ENCODE measurements at places on chromosomes 11 and 22.

DNA sequence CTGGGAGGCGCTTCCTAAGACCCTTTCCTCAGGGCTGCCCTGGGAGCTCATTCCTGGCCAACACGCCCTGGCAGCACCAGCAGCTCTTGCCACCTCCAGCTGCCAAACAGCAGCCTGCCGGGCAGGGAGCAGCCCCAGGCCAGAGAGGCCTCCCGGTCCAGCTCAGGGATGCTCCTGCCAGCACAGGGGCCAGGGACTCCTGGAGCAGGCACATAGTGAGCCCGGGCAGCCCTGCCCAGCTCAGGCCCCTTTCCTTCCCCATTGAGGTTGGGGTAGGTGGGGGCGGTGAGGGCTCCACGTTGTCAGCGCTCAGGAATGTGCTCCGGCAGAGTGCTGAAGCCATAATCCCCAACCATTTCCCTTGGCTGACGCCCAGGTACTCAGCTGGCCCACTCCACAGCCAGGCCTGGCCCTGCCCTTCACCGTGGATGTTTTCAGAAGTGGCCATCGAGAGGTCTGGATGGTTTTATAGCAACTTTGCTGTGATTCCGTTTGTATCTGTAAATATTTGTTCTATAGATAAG is 7.6 kb downstream of the SLC39A13 start:
- no peak for DNase-seq

- DNase-seq: no peak
Measured at GRCh38 chr11:32890843-32891656, 1.6 kb upstream of the QSER1 start.

- DNase-seq: peak; percentile 60
Measured at GRCh38 chr11:127000291-127000968, at the start of gene KIRREL3. Gene KIRREL3, minus strand, starts transcription at chr11:127000770.

DNA sequence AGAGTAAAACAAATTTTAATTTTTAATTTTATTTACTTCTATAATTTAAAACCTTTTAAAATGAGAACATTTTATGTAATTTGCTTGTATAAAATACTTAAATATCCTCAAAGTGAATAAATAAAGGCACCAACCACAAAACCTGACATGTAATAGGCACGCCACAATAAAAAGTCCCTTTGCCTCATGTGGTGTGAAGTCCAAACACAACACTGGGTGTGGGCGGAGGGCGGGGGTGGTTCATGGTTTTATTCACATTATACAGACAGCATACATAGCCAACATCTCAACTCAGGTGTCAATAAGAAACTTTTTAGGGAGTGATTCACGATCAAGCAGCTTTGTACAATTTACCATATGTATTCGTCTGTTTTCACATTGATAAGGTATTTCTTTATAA is 107.9 kb downstream of the ANO3 start:
- no peak for DNase-seq

- no peak for DNase-seq
Measured at GRCh38 chr11:100760744-100761143, 73.7 kb downstream of the ARHGAP42 start.

DNA sequence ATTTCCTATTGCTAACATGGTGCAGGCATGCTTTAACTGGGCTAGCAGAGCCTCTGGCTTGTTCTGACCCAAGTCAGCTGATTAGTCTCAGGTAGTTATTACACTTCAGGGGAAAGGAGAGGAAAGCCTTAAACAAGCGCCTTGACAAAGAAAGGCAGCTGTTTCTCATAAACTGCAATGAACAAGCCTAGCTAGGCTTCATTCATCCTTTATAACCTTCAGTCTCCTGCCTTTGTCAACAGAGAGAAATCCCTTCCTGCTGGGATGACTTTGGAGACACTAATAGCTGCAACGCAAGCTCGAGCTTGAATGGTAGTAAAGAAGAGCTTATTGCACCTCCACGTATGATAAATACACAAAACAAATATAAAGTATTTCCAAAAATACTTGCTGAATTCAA is 68.4 kb downstream of the CCDC34 start:
- no peak for DNase-seq

- DNase-seq: no peak
Measured at GRCh38 chr11:131146827-131147490, 223.5 kb upstream of the NTM start.

DNA sequence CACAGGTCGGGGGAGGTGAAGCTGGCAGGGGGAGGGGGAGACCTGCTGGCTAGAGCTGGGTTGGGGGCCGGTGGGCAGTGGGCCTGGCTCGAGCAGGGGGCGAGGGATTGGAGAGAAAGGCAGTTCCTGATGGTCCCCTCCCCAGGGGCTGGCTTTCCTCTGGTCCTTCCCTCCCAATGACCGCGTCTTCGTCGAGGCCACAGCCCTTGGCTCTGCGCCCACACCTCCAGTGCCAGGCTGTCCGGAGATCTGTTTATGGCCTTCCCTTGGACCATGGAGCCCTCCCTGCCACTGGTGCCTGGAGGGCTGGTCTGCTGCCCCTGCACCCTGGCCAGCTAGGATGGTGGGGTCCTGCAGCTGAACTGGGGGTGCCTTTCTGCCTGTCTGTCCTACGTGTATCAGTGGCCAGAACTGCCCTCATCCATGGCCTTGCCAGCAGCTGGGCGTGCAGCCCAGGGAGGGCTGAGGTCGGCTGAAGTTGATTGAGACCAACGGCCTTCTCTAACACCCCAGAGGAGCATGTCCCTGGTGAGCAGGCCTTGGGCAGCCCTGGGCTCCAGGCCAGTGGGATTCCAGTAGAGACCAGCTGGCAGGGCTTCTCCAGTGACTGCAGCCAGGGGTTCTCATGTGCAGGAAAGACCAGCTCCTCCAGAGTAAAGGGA is 12.3 kb downstream of the TANGO2 start:
- peak; percentile 65 for DNase-seq

DNA sequence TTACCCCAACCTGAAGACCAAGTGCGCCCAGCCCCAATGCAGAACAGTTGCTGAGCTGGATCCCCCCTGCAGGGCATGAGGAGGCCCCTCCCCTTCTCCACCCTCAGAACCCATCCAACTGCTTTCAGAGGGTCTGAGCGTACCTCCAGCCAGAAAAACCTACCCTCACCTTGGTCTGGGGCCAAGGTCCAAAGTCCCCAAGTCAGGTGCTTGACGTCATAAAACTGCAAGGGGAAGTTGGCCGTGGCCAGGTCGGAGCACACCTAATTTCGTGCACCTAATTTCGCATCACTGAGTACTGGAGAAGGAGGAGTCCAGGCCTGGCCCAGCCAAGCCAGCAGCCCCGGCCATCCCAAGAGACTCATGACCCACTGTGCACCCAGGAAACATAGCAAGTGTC is 289.8 kb downstream of the CTTN start:
- no peak for DNase-seq

GRCh38 chr22:44604991-44605390 is 97.0 kb upstream of the PRR5 start:
- DNase-seq: no peak

DNA sequence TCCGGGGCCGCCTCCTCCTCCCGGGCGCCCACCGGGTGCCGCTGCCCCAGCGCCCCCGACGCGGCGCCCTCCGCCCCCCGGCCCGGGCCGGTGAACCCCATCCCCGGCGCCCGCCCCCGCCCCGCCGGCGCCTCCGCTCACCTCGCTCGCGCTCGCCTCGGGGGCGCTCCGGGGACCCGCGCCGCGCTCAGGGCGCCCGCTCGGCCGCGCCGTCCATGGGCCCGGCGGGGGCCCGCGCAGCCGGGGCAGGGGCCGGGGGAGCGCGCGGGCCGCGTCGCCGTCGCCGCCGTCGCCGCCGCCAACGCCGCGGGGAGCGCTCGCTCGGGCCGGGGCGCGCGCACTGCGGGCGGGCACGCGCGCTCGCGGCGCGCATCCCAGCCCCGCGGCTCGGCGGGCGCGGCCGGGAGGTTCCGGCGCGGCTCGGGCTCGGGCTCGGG is 293 bp downstream of the DUSP8 start:
- no peak for DNase-seq

DNA sequence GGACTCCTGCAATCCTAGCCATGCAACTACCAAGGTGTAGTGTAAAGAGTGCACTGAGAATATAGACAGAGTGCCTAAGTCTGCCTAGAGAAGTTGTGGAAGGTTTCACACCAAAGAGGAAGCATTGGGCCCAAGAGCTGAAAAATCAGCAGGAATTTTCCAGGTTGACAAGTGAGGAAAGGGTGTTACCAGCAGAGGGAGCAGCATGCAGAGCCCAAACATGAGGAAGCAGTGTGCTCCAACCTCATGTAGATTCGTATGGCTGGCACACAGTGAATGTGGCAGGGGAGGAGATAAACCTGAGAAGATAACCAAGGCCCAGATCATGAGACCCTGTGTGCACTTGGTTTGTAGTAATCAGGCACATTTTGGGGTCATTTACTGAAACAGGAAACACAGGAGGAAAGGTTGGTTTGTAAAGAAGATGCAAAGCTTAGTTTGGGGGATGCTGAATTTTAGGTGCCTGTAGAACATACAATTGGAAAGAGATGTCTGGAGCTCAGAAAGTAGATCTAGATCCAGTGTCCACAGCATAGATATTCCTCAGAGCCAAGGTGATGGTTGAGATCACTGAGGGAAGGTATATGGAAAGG is 1.7 kb downstream of the HPX start:
- peak; percentile 44 for DNase-seq

DNA sequence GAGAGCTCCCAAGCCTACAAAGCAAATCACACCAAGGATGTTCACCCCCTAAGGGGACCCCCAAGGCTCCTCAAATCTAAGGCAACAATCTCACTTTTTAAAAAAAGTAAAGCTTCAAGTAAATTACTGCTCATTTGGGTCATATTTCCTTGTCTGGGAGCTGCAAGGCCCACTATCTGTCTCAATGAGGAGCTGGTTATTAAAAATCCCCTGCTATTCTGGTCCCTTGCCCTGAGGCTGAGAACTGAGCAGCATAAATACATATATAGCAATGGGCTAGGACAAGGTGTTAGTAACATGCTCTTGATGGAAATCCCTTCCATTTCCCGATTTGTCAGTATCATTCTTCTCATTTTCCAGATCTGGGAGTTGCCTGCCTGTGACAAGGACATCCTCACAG is 119.2 kb downstream of the ETS1 start:
- DNase-seq: no peak

DNA sequence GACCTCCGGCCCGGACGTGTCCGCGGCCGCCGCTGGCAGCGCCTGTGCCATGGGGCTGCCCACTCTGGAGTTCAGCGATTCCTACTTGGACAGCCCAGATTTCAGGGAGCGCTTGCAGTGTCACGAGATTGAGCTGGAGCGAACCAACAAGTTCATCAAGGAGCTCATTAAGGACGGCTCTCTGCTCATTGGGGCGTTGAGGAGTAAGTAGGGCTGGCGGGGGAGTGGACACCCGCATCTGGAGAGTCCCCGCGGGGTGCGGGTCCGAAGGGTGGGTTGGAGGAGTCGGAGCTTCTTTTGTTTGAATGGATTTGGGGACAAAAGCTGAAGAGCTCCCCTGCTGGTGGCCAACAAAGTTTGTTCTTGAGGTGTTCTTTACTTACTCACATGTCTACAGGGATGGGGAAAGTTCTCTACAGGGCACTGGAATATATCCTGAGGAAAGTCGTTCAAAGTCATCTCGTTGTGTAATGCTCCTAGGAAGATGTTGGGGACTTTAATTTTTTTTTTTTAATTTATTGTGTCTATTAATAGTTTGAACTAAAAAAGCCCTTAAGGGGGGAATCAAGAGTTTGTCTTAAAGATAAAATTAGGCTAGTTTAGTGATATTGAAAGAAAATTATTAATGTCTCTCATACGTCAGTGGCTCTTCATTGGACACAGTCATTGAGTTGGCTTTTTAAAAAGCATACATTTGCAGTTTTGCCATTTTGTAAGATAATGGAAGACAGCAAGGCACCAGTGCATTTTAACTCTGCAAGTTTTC is 725 bp downstream of the ARHGAP42 start:
- DNase-seq: peak; percentile 45

- DNase-seq: no peak
Measured at GRCh38 chr22:48919187-48919590, 908.5 kb downstream of the BRD1 start.

- peak; percentile 63 for DNase-seq
Measured at GRCh38 chr22:44668190-44668885, 33.7 kb upstream of the PRR5 start.

DNA sequence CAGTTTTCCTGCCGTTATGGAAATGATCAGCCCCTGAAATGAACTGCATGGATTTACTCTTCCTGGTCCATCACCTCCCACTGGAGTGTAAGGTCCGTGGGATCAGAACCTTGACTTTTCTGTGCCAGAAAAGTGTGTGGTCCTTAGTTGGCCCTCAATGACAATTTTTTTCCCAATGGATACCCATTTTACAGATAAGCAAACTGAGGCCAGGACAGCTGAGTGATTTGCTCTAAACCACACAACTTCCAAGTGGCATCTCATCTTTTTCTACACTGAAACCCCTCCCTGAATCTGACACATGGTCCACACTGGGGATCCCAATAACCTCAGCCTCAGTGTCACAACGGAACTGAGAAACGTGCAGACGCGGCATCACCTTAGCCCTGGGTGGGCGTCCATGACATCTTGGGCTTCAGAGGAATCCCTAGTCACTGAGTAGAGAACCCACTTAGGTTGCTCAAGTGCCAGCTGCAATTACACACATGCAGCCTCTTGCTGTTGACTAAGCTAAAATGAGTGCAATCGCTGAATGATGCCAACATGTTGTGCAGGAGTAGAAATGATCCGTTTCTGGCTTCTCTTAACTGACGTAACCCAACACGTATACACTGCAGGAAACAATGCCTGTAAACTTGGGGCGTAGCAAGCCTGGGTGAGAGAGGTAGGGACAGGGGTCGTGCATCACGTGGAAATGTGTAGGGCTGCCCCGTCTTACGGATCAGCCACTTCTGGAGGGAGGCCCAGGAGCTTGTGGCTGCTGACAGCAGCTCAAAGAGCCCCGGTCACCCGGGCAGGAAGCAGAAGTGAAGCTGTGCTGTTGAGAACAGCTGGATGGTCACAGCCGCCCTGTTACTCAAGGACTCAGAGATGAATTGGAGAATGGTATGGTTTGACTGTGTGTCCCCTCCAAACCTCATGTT is 136.3 kb downstream of the SHANK2 start:
- no peak for DNase-seq

DNA sequence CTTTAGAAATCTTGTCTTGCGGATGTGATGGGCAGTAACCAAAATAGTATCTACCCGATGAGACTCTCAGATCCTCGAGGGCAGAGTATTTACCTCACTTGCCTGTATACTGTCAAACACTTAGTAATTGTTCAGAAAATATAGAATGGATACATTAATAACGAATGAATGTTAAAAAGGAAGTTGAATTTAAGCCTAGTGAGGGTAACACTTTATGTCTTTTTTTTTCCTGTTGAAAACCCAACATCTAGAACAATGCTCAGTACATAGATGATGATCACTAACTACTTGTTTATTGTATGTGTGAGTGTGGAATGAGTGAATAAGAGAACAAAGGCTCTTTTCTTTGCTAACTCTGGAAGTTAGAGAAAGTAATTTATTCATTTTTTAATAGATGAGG is 195.7 kb downstream of the MIAT start:
- DNase-seq: no peak

All from frontal cortex (tissue), 4 donors.